ENCODE measurements at places on chromosomes 7 and 10.

DNA sequence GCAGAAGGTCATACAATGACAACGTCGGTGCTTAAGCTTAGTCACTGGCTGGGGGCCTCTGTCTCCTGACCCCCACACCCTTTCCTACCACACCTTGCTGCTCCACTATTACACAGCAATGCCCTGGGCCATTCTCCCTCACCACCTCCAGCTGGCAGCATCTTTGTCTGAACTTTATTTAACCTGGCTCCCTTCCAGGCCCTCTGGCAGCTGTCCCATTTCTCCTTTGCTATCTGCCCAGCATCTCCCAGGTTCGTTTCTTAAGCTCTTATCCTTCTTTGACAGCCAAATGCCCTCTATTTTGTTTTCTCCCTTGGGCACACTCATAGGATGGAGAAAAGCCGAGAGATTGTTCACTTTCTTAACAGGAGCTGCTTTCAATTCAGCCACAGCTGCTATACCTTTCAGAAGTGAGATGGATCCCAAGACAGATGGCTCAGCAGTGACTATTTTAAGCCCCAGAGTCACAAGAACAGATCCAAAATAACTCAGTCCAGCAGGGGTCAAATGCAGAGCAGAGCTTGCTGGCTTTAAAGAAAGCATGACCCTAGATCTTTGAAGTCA is 1277.1 kb upstream of the AUTS2 start:
- DNase-seq: no peak

DNA sequence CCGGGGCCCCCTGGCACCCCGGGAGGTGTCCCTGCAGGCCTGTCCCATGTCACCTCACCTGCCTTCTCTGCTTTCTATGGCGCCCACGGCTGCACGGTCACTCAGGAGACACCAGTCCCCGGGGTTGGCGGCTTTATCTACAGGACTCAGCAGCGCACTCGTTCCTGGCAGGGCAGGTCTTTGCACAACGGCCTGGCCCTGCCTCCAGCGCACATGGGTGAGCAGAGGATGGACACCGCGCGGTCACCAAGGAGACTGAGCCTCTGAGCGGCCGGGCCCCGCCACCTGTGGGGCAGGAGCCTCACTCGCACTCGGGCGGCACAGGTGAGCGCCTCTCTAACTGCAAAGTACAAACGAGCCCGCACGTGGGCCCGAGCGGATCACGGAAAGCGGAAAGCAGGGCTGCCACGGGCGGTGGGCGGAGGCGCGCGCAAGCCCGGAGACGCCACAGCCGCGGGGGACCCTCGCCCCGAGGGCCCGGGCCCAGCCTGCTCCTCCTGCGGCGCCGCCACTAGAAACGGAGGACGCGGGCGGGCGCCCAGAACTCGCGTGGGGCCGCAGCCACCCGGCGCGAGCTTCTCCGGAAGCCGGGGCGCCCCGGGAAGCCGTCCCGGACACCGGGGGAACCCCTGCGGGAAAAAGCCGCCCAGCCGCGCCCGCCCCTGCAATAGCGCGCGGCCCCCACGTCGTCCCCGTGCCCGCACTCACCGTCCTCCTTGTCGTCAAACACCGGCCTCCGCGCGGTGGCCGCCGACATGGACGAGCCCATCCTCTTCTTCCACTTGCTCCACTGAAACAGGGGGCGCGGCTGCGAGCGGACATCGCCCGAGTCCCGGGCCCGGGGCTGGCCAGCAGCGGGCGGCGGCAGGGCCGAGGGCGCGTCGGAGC is 642 bp downstream of the STK32C start:
- DNase-seq: peak; percentile 12

GRCh38 chr7:132933072-132933458 is 148.8 kb downstream of the CHCHD3 start:
- DNase-seq: no peak

GRCh38 chr10:69425511-69426298 is 9.0 kb upstream of the TACR2 start:
- DNase-seq: no peak

DNA sequence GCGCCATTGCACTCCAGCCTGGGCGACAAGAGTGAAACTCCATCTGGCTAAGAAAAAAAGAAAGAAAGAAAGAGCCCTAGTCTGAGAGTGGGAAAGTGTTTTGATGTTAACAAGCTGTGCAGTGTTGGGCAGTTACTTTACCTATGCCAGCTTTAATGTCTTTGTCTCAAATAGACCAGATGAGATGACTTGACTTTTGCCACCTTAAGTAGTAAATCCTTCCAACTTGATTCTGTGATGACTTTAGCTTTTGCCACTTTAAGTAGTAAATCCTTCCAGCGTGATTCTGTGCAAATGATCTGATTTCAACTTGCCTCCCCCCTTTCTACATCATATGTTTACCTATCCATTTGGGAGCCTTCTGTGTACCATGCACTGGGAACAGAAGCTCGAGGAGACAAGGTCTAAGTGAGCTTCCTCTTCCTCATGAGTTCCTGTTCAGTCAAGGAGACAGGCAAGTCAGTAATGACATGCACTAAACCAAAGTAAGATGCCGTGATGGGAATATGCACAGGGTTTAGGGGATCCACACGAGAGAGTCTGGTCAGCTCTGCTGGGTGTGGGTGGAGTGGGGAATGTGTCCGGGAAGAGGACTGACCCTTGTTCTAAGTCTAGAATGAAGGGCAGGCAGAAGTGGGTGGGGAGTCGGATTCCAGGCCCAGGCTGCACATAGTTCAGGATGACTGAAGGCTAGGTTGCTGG is 17.2 kb downstream of the INPP5F start:
- DNase-seq: no peak
